Stimulated activated CD8-positive, alpha-beta memory T cell treated with anti-CD3 and anti-CD28 coated beads, Interleukin-7, amount 100 ng/mL, for 24 hours (primary cell): ENCODE measurements at places on chromosomes 12 and 14.

GRCh38 chr12:52776913-52777395 is at the start of gene KRT76:
TSS of gene KRT76 (minus strand) at chr12:52777345. CDS start at chr12:52777291, 54 bp downstream.
- DNase-seq = no peak

DNA sequence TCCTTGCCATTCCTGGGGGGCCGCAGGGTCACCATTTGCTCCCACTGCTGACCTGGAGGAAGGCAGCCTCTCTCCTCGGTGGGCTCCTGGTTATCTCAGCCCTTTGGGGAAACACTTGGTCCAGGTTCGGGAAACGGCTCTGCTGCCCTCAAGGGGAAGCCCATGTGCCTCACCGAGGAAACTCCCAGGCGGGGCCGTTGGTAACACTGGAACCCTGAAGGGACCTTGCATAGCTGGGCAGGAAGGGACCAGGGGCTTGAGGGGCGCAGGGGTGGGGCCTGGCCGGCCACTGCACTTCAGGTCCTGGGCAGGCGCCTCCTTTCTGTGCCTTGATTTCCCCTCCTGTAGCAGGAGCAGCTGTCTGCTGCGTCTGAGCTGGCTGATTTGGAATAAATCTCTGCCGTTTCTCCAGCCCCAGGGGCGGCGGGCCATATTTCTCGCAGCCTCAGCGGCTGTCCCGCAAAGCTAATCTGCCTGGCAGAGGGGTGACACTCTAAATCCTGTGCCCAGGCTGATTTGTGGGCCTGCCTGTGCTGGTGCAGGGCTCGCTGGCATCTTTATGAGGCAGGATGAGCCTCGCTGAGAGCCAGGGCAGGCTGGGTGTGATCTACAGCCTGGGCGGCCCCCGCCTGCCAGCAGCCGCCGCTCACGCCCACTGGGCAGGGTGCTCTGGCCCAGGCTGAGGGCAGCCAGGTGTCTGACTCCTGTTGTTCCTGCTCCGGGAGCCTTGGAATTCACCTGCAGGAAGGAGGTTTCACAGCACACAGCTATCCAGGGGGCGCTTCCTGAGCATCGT is 49.7 kb downstream of the KIF26A start:
- DNase-seq = no peak

DNA sequence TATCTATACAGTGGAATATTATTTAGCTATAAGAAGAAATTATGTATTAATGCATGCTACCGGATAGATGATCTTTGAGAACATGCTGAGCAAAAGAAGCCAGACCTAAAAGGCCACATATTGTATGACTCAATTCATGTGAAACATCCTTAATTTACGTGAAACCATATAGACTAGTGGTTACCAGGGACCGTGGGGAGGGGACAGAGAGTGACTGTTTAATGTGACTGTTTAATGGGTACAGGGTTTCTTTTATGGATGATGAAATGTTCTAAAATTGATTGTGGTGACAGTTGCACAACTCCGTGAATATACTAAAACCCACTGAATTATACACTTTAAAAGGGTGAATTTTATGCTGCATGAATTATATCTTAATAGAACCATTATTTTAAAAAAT is 8.5 kb upstream of the BCL7A start:
- DNase-seq = no peak

DNA sequence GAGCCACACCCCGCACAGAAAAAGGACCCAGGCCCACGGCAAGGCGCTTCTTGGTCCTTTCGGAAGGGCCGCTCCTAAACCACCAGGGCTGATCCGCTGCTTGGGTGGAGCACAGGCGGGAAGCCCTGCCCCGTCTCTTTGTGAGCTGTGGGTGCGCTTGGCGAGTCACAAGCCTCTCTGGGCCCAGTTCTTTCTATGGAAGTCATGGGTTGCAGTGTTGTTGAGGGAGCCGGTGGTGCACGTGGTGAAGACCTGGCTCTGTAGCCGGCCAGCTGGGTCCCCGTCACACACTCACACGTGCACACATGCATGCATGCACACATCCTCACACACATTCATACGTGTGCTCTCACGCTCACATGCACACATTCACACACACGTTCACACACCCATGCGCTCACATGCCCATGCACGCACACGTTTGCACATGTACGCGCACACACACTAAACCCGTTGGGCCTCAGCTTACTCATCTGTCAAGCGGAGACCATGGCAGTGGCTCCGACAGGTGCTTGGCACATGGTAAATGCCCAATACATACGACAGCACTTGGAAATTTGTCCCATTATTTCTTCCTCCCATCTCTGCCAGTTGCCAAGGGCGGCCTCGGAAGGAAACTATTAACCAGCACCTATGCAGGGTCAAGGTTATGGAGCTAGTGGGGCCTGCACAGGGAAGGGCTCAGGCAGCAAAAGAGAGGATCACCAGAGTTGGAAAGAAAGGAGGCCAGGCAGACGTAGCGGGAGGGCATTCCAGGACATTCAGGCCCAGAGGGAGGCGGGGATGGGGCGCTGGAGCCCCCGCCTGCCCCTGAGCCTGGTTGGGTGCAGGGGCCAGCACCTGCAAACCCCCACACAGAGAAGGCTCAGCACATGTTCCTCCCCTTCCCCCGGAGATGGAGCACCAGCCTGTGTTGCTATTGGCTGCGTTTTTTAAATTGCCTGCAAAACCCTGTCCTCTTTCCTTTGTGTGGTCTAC is 96.9 kb downstream of the SETD3 start:
- no peak for DNase-seq

- DNase-seq = no peak
Observed at GRCh38 chr12:92335831-92336230, 190.2 kb upstream of the BTG1 start.

- DNase-seq = no peak
Observed at GRCh38 chr14:101961746-101962502, 2.4 kb upstream of the DYNC1H1 start.

- DNase-seq = no peak
Observed at GRCh38 chr14:70754991-70755390, 54.3 kb downstream of the MAP3K9 start.

DNA sequence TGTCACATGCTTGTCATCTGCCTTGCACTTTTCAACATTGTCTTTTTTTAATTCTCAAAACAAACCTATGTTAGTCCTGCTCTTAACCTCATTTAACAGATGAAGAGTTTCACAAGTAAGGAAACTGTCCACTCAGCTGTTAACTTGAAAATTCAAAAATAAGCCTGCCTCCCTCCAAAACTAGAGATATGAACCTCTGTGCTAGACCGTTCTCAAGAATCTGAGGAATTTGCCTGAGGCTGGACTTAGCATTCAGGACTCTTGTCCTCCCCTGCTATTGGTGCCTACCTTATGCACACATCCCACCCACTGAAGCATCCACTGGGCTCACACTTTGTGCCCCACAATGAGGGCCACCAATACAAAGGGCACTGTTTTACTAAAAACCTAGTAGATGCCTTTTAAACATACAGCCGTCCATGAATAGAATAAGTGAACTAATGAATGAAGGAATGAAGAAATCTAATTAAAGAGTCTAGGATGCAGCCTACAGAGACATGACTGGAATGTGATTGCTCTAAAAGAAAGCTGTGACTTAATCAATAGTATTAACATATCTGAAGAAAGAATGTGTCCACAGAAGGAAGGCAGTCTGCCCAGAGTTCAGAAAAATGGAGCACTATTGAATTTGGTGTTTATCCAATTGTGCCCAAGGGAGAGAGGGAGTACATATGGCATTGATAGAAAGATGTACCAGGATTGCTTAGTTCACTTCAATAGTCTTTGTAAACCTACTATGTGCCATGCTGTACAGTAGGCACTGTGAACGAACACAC is 238.5 kb downstream of the SPTSSA start:
- no peak for DNase-seq

DNA sequence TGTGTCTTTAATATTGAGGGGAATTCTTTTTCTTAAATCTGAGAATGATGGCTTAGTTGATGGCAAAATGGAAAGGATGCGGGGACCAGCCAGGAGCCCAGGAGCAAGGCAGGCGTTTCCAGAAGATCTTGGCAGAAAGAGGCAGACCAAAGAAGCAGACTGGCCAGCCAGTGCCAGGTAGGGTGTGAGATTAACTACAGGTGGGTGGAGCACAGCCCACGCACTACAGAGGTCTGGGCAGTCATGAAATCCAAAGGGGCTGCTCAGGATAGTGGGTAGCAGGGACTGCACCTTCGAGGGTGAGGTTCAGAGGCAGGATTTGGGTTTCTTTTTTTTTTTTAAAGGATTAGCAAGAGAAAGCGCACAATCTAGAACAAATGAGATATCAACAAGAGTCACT is 17.7 kb upstream of the PCNX1 start:
- DNase-seq = no peak

GRCh38 chr14:102568115-102568614 is 24.3 kb upstream of the RCOR1 start:
- DNase-seq = no peak

- DNase-seq = no peak
Observed at GRCh38 chr12:50263832-50264231, 19.5 kb downstream of the LIMA1 start.

DNA sequence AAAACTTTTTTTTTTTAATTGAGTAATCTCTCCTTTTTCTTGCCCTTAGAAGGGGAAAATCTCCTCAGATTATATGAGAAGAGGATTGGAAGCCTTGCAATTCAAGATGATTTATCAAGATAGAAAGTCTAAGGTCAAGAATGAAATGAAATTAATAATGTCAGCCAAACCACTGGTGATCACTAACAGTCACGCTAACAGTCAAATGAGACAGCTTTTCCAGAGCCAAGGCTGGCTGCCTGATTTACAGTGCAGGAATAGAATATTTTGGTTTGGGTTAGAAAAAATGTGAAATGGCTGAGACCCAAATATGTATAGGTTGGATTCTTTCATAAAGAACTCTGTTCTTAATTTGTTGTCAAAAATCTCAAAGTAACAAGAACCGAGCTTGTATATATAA is 204.3 kb downstream of the PPM1H start:
- DNase-seq = no peak

GRCh38 chr12:75722714-75723200 is 211.3 kb upstream of the KRR1 start:
- no peak for DNase-seq

DNA sequence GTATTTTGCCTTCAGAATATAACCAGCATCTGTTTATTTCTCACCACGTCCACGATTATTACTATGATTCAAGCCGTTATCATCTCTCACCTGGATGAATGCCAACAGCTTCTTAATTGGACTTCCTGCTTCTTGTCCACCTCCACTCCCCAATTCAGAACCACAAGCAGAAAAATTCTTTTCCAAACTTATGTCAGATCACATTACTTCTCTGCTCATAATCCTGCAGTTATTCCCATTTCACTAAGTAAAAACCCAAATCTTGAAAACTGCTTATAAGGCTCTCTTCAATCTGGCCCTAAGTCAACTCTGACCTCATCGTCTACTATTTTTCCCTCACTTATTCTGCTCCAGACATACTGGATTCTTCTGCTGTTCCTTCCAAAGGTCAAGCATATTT is 2.0 kb downstream of the CRY1 start:
- no peak for DNase-seq

GRCh38 chr14:57981817-57982560 is 116.1 kb upstream of the SLC35F4 start:
- no peak for DNase-seq

- no peak for DNase-seq
Observed at GRCh38 chr12:89200217-89200616, 152.1 kb downstream of the DUSP6 start.

GRCh38 chr12:106239241-106239950 is 8.4 kb downstream of the CKAP4 start:
- DNase-seq = no peak

GRCh38 chr12:56034586-56035332 is 7.0 kb upstream of the RPS26 start:
- no peak for DNase-seq

DNA sequence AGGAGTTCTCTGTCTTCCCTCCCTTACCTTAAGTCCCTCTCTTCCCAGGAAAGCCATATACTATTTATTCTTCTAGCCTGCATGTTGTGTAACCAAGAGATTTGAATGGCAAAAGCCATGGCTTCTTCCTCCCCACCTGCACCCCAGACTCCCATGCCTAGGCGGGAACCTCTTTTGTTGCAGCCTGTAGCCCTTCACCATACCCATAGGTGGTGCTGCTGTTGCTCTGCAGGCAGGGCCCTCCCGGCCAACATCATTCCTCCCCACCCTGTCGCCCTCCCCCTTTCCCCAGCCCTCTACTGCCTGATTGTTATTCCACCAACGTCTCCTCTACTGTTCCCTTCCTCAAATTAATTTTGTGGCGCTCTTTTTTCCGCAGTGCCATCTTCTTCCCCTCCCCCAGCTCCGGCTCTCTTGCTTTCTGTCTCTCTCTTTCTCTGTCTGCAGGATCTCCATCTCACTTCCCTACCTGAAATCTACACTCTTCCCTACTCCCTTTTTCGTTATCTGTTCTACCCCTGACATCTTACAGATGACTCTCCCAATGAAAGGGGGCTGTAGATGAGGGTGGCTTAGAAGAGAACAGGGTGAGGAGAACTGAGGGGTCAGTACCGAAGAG is 13.8 kb downstream of the NGDN start:
- no peak for DNase-seq

DNA sequence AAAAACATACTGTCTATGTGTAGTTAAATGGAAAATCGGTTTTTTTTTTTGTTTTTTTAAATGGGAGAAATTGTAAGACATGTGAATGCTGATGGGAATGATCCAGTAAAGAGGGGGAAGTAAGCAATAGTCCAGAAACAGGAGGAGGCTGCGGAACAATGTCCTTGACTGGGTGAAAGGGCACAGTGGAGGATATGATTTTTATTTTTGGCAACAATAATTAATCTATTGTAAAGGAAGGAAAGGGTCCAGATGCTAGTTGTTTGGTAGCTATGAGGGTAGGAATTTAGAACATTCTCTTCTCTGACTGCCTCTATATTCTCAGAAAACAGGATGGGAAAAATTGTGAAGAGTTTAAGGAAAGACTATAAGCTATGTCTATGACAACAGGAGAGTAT is 76.6 kb downstream of the RPL10L start:
- DNase-seq = no peak

- DNase-seq = no peak
Observed at GRCh38 chr14:69710378-69710777, 56.6 kb upstream of the SRSF5 start.

- DNase-seq = no peak
Observed at GRCh38 chr12:121033625-121034349, 5.3 kb downstream of the OASL start.

GRCh38 chr14:75553157-75553556 is 25.3 kb upstream of the FLVCR2 start:
- DNase-seq = no peak

DNA sequence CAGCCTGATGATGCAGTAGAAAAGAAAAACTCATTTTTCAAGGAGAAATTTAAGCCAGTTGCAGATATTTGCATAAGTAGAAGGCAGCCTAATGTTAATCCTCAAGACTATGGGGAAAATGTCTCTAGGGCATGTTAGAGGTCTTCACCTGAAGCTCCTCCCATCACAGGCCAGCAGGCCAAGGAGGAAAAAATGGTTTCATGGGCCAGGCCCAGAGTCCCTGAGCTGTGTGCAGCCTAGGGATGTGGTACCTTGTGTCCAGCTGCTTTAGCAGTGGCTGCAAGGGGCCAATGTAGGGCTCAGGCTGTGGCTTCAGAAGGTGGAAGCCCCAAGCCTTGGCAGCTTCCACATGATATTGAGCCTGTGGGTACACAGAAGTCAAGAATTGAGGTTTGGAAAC is 1946.7 kb upstream of the FLRT2 start:
- DNase-seq = no peak
